ENCODE measurements at places on chromosomes 1 and 21.
A peak's percentile ranks its signal among the peaks of the same experiment; 100 is the strongest.

- no peak for DNase-seq
Measured at GRCh38 chr1:61636376-61636775, 88.6 kb downstream of the TM2D1 start.

DNA sequence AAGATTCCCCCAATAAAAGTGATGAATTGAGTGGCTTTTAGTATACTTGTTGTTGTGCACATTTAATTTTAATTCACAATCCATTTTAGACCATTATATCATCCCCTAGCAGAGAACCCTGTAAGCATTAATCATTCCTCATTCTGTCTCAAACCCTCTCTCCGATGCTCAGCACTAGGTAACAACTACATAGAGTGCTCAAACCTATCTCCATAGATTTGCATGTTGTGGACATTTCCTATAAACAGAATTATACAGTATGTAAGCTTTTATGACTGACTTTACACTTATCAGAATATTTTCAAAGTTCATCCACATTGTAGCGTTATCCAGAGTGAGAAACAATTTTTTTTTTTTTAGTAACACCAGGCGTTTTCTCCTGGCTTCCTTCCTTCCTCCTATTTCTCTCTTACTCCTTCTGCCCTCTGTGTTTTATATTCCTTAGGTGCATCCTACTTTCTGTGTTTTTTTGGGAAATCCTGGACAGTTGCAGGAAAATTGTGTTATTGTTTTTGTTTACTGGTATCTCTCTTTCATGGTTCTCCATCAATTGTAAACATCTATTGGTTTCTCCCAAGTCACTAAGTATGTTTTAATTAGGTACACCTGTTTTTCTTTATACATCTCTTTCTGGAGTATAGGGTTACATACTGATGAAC lies 1528.0 kb upstream of the TPTE start:
- DNase-seq = no peak

DNA sequence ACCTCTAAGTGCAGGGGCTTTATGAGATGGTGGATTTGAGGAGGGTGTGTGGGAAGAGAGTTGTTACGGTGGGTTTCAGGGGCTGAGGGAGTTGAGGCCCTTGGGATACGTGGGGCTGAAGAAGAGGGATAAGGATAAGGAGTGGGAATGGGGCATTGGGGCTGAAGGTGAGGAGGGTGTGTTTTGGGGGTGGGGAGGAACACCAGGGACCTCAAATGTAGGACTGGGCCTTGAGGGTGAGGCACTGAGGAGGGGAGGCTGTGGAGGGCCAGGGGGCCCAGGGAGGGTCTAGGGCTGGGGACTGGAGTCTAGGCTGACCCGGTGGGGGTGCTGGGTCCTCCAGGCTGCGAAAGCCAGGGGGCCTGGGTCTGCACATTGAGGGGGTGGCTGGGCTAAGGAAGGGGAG lies 1.2 kb upstream of the PLEKHM2 start:
- DNase-seq = no peak

DNA sequence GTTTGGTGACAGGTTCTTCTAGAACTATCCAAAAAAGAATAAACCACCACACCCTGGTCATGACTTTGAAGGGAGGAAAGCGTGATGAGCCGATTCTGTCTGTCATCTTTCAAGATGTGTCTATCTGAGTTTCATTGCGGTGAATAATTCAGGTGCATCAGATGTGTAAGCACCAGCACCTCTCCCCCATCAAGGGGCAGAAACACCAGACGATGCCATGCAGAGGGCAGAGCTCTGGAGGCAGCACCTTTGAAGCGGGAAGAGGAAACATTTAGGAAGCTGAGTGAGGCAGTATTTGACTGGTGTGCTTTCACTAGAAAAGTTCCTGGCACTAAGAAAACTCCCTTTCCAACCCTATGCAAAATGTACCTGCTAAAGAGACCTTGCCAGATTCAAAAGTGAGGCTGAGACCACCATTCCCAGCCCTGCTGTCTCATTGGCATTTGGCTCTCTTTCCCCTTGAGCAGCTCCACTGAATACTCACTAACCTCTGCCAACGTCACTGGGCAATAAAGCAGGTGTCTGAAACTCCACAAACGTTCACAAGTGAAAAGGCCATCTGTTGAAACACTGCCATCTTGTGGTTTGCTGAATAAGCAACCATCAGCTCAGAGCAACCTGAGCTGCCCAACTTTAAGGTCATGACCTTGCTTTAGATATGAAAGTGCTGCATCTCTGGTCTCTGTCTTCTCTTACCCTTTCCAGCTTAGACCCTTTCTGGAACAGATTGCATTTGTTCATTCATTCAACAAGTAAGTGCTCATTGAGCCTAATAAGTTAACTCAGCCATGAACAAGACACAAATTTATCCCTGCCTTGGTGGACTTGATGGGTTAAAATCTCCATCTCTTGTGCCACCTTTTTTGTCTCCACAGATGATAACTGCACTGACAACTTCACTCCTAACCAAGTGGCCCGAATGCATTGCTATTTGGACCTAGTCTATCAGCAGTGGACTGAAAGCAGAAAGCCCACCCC lies 228.6 kb downstream of the PAPPA2 start:
- no peak for DNase-seq

GRCh38 chr21:34779860-34780259 lies 111.1 kb downstream of the CLIC6 start:
- no peak for DNase-seq

GRCh38 chr1:175413367-175413766 lies 220.8 kb upstream of the KIAA0040 start:
- DNase-seq = no peak

DNA sequence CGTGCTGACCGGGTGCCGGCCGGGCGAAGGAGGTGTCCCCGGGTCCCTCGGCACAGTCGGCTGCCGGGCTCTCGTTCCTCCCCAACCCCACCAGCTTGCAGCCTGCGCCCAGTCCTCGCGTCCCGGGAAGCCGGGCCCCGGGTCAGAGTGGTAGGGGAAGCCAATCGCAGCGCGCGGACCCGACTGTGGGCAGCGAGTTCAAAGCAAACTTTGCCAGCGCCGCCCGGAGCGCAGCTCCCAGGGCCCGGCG lies 328 bp downstream of the MYCL start:
- peak; percentile 56 for DNase-seq

- DNase-seq = no peak
Measured at GRCh38 chr1:205570796-205571537, 60.8 kb downstream of the ELK4 start.

- DNase-seq = no peak
Measured at GRCh38 chr1:66291531-66291864, 242.5 kb upstream of the SGIP1 start.

DNA sequence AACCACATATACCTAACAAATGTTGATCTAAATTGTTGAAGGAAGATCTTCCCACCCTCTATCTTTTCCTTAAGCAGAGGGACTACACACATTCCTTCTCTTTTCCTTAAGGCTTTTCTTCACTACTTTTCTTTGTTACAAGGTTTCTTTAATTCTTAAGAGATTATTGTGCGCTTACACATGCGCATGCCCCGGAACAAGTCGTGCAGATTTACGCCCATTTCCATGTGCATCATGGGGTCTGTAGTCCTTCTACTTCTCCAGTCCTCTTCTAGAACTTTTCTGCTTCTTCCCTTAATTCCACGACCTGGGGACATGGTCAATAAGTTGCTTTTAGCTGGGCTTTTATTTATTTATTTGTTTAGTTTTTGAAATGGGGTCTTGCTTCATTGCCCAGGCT lies 1.7 kb upstream of the CHRNB2 start:
- no peak for DNase-seq

DNA sequence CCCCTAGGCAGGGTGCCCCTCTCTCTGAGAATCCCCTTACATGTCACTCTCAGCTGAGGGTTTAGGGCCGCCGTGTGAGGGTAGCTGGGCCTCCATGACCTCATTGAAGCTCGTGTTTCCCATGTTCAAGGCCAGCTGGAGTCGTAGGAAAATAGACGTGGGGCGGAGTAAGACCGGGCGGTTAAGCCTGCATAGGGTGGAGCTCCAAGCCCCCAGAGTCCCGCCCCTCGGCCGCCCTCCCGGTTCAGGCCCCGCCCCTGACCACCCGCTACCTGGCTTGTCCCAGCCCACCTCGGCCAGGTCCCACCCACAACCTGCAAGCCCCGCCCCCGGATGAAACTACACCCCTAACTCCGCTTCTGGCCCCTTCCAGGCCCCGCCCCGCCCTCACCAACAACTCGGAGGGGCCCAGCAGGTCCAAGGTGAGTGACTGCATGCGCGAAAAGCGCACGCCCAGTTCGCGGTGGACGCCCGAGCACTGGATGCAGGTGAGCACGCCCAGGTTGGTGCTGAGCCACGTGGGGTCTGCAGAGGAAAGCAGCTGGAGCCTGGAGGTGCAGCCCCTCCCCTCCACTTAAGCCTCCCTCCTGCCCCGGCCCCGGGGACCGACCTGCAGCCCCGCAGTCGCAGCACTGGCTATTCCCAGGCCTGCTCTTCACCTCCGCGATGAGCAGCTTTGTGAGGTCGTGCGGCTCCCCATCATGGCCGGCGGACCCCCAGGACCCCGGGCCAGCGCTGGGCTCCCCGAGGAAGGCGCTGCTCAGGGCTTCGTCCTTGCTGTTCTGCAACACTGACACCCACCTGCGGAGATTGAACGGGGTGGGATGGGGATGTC lies 12.2 kb upstream of the TCEA3 start:
- no peak for DNase-seq

- no peak for DNase-seq
Measured at GRCh38 chr1:18008081-18008480, 99.5 kb upstream of the IGSF21 start.

DNA sequence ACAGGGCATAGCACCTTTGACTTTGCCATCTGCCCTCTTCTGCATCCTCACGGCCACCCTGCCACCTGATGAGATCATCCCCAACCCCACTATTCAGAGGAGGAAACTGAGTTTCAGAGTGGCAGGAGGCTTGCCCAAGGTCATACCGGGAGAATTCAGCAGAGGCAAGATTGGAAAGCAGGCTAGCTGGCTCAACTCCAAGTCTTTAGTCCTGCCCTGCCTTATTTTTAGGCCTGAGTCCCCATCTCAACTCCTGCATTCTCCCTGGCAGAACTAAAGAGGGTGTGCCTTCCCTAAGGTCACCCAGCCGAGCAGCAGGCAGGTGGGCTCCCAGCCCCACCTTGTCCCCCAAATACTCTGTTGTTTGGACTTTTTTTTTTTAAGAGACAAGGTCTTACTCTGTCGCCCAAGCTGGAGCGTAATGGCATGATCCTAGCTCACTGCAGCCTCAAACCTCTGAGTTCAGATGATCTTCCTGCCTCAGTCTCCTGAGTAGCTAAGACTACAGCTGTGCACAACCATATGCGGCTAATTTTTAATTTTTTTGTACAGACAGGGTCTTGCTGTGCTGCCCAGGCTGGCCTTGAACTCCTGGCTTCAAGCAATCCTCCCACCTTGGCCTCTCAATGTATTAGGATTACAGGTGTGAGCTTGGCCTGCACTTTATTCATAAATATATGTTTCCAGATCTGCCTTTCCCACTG lies 13.8 kb upstream of the FGR start:
- no peak for DNase-seq

DNA sequence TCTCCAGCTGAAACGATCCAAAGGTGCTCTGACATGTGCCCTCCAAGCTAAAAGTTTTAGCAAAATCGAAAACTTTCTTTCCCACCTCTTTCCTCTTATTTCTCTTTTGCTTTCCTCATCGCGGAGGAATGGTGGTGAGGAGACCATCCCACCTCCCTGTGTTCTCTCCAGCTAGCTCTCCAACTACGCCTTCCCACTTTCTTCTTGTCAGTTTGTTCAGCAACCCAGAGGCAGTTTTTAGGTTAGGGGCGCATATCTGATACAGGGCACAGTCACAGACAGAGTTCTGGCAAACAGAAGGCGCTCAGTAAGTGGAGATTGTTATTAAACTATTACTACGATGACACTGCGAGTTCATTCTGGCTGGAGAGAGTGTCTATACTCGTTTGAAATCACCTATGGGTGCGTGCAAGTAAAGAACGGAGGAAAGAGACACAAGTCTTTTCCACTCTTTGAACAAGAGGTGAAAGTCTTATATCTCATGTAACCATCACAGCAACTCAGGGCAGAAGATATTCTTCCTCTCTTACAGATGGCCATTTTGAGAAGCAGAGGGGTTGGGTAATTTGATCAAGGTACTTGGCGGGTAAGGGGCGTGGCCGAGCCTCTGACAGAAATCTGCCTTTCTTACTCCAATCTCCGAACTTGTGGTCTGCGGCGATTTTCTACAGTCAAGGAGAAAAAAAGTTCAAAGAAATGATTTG lies 13.9 kb downstream of the HLX start:
- no peak for DNase-seq

- DNase-seq = no peak
Measured at GRCh38 chr1:29453502-29454240, 217.3 kb downstream of the PTPRU start.

- DNase-seq = no peak
Measured at GRCh38 chr1:2907051-2907450, 105.6 kb upstream of the TTC34 start.

DNA sequence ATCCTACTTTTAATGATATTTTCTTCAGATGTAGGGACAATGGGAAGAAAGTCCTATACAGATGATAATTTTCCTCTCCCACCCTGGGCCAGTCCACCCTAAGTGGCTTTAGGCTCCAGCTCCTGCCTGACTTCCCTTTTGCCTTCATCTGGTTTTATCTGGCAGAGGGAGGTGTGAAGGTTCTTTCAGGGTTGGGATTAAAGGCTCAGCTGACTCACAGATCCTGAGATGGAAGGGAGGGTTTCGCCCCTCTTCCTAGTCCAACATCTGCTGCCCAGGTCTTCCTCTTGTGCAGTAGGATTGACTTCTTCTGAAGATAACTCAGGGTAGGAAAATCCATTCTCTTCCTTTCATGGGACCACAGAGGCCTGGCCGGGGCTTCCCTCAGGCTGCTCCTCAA lies 362.4 kb upstream of the KAZN start:
- no peak for DNase-seq

GRCh38 chr1:197989058-197989457 lies 71.9 kb downstream of the LHX9 start:
- no peak for DNase-seq

DNA sequence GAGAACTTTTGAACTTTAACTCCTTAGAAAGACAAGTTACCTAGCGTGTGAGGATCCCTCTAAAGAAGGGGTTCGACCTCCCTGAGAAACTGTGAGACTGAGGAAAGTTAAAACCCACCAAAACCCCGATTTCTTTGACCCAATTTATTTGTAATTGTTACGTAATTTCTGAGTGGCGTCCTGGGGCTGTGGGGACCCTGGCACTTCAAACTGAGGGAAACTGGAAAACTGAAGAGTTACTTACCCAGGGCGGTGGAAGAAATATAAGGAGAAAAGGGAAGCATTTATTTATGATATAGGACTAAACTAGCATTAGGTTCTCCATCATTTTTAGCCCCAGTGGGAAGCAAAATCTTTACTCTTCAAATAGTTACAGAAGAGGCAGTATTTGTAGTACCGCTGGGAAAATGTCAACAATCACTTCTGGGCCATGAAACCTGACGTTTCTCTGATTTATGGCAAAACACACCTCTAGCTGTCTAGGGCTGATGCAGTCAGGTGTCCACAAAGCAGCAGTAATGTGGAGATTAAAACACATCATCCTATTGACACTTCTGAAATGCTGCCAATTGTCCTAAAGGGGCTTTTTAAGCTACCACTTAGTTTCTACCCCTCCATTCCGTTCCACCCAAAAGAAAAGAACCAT lies 430 bp downstream of the S100B start:
- no peak for DNase-seq

GRCh38 chr1:232786845-232787455 lies 18.3 kb upstream of the MAP10 start:
- no peak for DNase-seq
